ENCODE measurements at places on chromosomes 11 and 22.
A peak's percentile ranks its signal among the peaks of the same experiment; 100 is the strongest.

GRCh38 chr11:14930369-14930768 lies 38.3 kb upstream of the CYP2R1 start:
- DNase-seq, result no peak

- DNase-seq, result no peak
Measured at GRCh38 chr22:36486619-36487384, 5.4 kb upstream of the TXN2 start.

GRCh38 chr22:41998361-41999261 lies at the start of gene WBP2NL:
WBP2NL (plus strand) TSS chr22:41998788; CDS start chr22:41998819, 31 bp downstream.
- peak; percentile 64 for DNase-seq

- DNase-seq, result no peak
Measured at GRCh38 chr22:48070083-48070482, 1307.6 kb downstream of the TBC1D22A start.

- no peak for DNase-seq
Measured at GRCh38 chr11:74611369-74611861, 19.0 kb downstream of the POLD3 start.

- DNase-seq, result no peak
Measured at GRCh38 chr11:121295246-121296029, 2.9 kb downstream of the SC5D start.

- no peak for DNase-seq
Measured at GRCh38 chr11:65786786-65787636, at the start of gene OVOL1. OVOL1 (plus strand) TSS chr11:65787063; CDS start chr11:65787374, 311 bp downstream.

DNA sequence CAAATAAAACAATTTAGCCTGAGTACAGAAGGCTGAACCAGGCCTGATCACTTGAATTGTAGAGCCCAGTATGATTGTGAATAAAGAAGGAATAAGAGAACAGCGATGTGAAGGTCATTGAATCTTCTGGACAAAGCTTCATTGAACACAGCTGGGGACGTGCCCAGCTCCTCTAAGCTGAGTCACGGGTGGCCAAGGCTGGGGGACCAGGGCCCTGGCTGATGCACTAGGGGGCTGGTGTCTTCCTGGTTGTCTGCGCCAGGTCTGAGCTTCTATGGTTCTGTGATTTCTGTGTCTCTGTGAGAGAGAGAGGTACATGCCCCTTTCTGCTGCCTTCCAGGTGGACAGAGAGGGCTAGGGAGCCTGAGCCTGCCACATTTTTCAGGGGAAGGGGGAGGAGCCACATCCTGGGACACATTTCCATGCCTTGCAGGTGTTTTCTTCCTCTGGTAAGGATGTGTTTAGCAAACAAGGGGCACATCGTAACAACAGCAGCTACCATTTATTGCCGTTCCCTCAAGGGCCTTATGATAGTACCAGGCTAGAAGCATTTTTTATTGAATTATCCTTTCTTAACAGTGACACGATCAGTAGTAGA lies 135.7 kb downstream of the C11orf91 start:
- no peak for DNase-seq

- no peak for DNase-seq
Measured at GRCh38 chr22:25650833-25651232, 86.4 kb downstream of the GRK3 start.
